RPMI8226 (cell line): ENCODE measurements at places on chromosomes 3 and 15.

- no peak for DNase-seq
These were observed 236.2 kb downstream of the NR1D2 start for GRCh38 chr3:24181256-24181655.

- peak; percentile 46 for DNase-seq
These were observed 38.4 kb downstream of the TMEM158 start for GRCh38 chr3:45187694-45188141.

- no peak for DNase-seq
These were observed 292.3 kb downstream of the TIGIT start for GRCh38 chr3:114586119-114586518.

DNA sequence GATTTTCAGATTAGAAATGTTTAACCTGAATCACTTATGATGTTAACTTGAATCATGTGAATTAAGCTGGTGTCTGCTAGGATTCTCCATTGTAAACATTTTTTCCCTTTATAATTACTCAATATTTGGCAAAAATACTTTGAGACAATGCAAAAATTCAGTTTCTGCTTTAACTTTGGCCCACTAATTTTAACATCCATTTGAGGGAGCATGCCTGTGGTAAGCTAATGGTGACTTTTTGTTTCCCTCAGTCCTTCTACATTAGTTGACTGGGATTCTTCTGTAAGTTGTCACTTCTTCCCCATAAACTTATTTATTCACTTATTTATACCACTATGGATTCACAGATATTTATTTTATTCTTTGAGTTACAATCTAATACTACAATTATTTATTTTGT is 59.3 kb downstream of the PIK3R4 start:
- DNase-seq: no peak

- DNase-seq: no peak
These were observed 214.4 kb downstream of the PCCB start for GRCh38 chr3:136464502-136464901.

DNA sequence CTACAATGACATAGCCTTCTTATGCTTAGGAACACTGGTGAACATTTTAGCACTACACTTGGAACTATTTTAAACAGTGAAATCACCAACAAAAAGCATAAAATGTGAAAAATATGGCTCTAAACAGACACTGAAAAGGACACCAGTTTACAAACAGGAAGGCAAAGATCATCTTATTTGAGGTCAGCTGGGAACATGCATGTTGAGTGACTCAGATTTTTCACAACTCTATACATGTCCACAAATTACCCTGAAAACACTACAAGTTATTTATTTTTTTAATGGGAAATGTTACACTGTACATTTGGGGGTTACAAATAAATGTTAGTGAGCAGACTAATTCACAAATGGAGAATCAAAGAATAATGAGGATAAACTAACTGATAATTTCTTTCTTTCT is 12.5 kb upstream of the GK5 start:
- no peak for DNase-seq

DNA sequence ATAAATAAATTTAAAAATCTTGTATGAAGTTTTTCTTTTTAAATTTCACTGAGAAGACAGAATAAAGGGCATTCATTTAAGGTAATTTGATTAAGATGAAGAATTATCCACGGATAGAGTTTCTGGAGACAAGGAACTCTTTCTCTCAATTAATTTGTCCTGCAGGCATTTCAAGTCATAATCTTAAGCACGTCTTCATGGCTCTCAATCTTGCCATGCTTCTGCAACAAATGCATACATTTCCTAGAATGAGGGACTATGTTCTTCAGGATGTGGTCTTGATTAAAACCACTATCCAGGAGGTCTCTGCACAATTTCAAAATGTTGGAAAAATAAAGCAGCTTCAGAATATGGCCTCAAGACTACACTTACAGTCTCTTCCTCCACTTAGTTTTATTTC is 67.6 kb upstream of the LSAMP start:
- no peak for DNase-seq

DNA sequence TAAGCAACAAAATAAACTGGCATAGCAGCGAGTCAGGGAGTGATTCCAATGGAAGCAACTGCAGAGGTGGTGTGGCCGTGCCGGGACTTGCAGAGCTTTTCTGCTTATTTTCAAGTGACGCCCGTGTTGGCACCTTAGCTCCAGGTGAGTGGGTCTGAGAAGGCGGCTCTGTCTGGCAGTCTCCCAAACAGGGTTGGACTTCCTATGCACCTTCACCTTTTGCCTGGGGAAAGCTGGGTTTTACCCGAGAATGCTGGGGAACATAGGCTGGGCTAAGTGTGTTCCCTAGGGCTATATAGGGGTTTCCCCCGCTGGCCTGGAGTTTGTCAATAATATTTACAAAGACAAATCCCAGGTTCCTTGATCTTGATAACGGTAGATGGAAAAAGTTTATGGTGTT is 179.9 kb upstream of the TBL1XR1 start:
- DNase-seq: no peak

DNA sequence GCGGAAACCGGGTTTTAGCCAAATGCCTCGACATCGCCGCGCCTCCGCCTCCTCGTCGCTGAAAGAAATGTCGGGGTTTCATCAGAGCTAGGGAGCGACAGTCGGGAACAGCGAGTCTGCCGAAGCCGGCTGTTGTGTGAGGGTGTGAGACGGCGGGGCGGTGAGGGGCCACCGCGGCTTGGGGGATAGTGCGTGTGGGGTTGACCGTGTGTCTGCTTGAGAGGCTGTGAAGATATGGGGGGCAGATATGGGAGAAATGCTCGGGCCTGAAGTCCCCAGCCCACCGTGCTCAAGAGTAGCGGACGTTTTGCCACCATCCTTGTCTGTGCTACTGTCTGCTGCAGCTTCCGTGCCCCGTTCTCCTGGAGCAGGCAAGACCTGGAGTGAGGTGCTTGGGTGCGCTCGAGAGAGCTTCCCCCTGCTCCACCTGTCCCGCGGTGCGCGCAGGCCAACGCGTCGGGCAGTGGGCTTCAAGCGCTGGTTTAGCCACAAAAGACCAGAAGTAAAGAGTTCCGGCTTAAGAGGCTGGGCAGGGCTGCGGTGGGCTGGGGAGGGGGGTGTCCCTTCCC is 716 bp upstream of the ISLR2 start:
- DNase-seq: no peak

DNA sequence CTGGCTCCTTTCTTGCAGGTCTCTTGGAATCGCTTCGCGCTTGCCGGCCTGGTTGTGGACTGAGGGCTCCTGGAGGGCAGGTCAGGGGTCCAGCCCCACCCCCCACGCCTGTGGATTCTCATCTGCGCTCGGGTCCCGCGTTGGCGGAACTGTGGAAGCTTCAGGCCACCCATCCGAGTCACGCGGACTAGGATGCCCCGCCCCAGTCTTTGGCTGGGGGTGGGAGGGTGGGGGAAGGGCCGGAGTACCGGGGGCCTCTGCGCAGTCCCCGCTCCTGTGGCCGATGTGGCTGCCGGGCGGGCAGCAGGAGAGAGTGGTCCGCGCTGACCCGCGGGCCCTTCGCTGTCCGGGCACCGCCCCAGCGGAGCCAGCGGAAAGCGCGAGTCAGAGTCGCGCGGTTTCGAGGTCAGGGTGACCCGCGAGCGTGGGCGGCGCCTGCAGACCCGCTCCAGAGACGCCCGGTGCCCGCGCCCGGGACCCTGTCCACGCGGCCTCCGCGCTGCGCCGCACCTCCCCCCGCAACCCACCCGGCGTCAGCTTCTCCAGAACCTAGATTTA is 114.2 kb downstream of the KLF13 start:
- DNase-seq: no peak

GRCh38 chr3:88343264-88343663 is 193.5 kb downstream of the C3orf38 start:
- DNase-seq: no peak

DNA sequence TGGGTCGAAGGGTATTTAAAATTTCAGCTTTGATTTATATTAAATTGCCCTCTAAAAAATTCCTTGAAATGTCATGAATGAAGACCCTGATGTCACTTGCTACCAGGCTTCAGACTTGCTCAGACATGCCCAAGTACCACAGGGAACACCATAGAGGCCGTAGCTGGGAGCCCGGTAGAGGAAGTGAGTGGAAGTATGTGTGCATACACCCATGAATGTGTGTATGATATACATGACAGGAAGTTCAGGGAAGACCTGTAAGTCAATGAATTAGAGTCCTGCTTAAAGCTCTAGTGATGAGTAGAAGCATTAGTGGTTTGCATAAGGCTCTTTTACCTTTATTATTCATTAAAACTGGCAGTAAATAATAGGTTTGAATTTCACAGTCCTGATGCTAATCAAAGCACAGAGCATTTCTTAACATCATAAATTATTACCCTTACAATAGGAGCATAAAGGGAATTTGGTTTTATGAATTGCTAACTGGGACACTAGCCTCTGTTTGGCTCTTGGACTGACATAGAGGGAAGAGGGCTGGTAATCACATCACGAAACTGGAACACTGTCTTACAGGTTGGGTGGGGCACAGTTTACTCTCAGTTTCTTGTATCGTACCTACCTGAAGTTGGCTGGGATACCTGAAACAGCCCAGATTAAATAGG is 144.4 kb downstream of the CHST2 start:
- DNase-seq: no peak

- DNase-seq: no peak
These were observed 223.4 kb upstream of the IL12A start for GRCh38 chr3:159765030-159765859.

DNA sequence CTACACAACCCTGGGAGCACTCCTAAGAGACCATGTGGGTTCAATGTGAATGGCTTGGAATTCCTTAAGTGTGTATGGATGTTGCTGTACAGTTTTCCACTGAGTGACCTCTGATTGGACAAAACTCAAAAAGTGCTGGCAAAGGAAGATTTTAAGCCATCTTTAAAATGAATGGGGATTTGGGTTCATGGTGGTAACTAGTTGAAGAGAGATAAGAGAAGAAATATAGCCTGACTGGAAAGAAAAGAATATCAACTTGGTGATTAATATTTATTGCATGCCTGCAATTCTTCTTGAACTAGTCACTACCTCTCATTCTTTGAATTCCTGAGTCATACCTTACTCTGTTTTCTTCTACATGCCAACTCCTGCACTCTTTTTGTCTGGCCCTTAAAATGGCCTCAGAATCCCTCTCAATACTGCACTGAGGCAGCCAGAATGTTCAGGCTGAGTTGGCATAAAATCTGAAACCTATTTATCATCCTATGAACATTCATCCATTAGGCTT is 124.7 kb downstream of the RPL22L1 start:
- DNase-seq: no peak

DNA sequence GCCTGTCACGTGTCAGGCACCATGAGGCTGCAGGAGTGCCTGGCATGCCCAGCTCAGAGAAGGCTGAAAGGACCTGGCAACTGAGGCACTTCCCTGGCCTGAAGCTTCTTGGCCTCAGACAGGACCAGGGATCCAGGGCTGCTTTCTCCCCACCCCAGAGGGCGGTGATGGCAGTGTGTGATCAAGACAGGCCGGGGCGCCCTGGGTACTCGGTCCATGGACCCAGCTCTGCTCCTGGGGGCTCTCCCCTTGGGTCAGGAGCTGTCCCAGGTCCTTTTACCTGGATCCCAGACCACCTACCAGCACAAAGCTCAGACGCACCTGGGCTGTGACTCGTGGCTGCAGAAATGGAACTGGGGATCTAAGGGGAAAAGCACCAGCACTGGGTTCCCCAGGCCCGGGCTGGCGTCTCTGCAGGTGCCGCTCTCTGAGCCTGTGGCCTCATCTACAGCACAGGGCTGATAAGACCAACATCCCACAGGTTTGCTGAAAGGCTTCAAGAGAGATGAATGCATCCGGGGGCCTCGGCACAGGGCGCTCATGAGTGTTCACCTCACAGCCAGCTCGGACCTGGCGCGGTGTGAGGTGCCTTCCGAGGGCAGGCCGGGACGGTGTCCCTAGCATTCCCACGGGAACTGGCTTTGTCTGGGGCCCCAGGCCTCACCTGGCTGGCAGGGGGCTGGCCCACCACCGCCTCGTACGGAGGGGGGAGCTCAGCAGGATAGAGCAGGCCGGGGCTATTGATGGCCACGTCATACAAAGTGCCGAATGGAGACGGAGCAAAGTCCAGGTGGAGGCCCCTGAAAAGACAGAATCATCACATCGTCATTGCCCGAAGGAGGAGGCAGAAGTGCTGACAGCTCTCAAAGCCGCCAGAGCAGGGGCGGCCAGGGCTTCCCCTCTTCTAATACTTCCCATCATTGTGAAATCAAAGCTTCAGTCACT is 133.6 kb downstream of the NSMCE3 start:
- no peak for DNase-seq

GRCh38 chr3:16060358-16060852 is 114.1 kb upstream of the GALNT15 start:
- no peak for DNase-seq

- DNase-seq: no peak
These were observed 120.1 kb upstream of the THBS1 start for GRCh38 chr15:39460748-39461147.

DNA sequence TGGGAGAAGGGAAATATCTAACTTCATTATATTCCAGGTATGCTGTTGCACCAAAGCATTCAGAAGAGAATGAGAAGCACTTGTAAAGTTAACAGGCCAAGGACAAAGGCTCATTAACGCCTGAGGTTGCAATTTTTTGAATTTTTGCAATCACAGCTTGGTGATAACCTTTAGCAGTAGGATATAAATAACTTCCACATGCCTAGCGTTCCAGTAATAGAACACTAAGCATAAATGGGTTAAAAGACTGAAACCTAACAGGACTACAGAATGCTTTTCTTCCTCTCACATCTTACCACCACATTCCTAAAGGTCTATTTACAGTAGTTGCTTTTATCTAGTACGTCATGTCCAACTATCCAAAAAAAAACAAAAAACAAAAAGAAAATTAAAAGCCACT is 57.4 kb upstream of the IMPG2 start:
- peak; percentile 34 for DNase-seq

- no peak for DNase-seq
These were observed 138.4 kb downstream of the NSMCE3 start for GRCh38 chr15:29130951-29131839.

DNA sequence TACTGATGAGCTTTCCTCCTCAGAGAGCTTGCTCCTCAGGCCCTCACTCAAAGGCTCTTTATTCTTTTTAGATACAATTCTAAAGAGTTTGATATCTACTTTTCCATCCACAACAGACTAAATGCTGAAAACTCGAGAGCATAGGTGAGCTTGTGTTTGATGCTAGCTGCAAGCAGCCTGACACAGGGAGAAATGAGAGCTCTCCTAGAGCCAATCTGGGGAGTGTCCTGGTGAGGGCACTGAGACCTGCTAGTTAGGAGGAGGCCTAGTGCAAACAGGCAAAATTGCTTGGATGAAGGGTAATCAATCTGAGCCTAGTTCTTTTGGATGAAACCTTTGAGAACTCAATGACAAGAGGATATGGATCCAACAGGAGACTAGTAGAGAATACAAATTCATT is 300.8 kb downstream of the ZBTB20 start:
- no peak for DNase-seq
